ENCODE measurements at places on chromosomes 6 and 20. TPM values are rescaled to one million over a fixed set of nuclear protein-coding genes. Genes with fewer than 3 reads are reported as not detected.

TRIM10 gene
- total RNA-seq, result not detected

GRCh38 chr6:45253453-45253852 lies 74.7 kb upstream of the RUNX2 start:
- DNase-seq, result no peak

BLCAP gene
- 91.2 TPM for total RNA-seq

- DNase-seq, result no peak
Observed at GRCh38 chr6:87982134-87982533, 65.5 kb upstream of the SPACA1 start.

DNA sequence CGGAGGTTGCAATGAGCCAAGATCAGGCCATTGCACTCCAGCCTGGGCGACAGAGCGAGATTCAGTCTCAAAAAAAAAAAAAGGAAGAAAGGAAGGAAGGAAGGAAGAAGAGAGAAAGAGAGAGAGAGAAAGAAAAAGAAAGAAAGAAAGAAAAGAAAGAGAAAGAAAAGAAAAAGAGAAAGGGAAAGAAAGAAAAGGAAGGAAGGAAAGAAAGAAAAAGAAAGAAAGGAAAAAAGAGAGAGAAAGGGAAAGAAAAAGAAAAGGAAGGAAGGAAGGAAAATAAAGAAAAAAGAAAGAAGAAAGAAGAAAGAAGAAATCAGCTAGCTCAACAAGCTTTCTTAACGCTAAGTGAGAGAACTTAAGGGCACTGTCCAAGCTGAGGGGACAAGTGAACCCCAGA lies 7.6 kb upstream of the MATN4 start:
- no peak for DNase-seq

DNA sequence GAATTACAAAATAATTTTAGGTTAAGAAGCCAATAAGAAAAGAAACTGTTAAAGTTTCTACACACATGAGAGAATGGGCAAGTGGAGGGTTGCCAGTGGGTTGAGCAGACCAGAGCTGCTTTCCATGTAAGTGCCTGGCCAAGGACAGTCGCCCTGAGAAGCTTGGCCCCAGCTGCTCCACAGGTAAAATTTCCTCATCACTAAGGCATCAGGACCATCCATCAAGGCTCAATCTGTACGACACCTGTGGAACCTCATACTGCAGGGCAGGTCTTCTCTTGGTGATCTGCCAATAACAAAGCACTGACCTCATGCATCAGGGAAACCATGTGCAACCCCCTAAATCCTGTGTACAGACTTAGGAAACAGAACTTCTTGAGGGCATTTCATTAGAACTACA lies 115.4 kb downstream of the INSM1 start:
- no peak for DNase-seq

BPIFB4 gene
- total RNA-seq, result not detected

- no peak for DNase-seq
Observed at GRCh38 chr20:63502671-63503172, 3.8 kb upstream of the EEF1A2 start.

DNA sequence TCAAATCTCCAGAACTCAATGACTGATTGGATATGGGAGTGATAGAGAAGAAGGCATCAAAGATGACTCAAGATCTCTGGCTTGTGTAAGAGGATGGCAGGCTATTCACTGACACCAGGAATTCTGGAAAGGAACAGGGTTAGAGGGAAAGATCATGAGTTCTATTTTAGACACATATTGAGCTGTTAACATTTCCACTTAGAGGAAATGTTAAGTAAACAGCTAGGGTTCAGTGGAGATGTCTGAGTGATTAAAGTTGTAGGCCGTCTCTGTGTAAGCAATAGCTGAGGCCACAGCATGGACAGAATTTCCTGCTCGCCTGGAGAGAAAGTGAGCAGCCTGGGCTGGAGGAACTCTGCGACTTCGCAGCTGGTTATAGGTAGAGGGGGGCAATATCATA lies 21.0 kb downstream of the ZC3H12D start:
- DNase-seq, result no peak

- no peak for DNase-seq
Observed at GRCh38 chr6:98041056-98041455, 758.0 kb upstream of the MMS22L start.

- DNase-seq, result no peak
Observed at GRCh38 chr6:162337412-162337811, 390.2 kb downstream of the PRKN start.

GRCh38 chr6:21598674-21599023 lies 5.1 kb downstream of the SOX4 start:
- no peak for DNase-seq
